ENCODE measurements at places on chromosomes 3 and 15. TPM values are rescaled to one million over a fixed set of nuclear protein-coding genes. Genes with fewer than 3 reads are reported as not detected.

ARL13B gene
- polyA plus RNA-seq, result 2.5 TPM

DNA sequence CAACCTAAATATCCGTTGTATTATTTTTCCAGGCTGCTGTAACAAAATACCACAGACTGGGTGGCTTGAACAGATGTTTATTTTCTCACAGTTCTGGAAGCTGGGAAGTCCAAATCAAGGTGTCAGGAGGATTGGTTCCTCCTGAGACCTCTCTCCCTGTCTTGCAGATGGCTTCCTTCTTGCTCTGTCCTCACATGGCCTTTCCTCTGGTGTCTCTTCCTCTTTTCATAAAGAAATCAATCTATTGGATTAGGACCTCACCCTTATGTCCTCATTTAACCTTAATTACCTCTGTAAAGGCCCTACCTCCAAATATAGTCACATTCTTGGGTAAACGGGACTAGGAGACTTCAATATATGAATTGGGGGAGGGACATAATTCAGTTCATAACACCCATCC, 89.2 kb upstream of the PLCL2 start:
- H3K27me3 ChIP-seq, result no peaks in the 10 kb centered on the region
- no peak for DNase-seq
- H3K36me3 ChIP-seq, result no peaks in the 10 kb centered on the region

DNA sequence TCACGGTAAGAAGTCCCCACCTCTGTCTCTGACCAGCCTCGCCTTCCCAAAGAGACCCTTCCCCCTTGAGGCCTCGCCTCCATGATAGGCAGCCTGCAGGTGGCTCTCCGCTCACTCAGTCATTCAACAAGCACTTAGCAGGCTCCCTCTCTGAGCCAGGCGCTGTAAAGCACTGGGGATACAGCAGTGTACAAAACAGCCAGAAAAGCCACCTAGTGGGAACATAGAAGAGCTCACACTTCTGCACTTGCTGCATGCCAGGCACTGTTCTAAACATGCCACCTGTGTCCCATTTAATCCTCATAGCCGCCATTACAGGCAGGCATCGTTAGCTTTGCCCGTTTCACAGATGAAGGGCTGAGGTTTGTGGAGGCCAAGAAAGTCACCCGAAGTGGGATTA, 56.0 kb downstream of the SEMA3G start:
- DNase-seq, result no peak
- no peak overlapping the region for H3K27ac ChIP-seq
- no peaks in the 10 kb centered on the region for H3K27me3 ChIP-seq
- H3K36me3 ChIP-seq, result no peaks in the 10 kb centered on the region
- H3K4me3 ChIP-seq, result no peak overlapping the region
- H3K4me1 ChIP-seq, result no peaks in the 10 kb centered on the region

GRCh38 chr15:78365917-78366316, 25.8 kb downstream of the CRABP1 start:
- H3K27ac ChIP-seq, result no peak overlapping the region
- H3K4me1 ChIP-seq, result peaks cover 35% of the 10 kb centered on the region
- DNase-seq, result no peak
- no peaks in the 10 kb centered on the region for H3K27me3 ChIP-seq
- H3K36me3 ChIP-seq, result no peaks in the 10 kb centered on the region

GHSR gene
- polyA plus RNA-seq, result not detected

- no peak for DNase-seq
- no peaks in the 10 kb centered on the region for H3K36me3 ChIP-seq
- no peaks in the 10 kb centered on the region for H3K4me1 ChIP-seq
- H3K27me3 ChIP-seq, result no peaks in the 10 kb centered on the region
These were observed 140.7 kb downstream of the FHIT start for GRCh38 chr3:61110576-61110975.

GRCh38 chr3:131233900-131234668, 147.5 kb upstream of the NUDT16 start:
- no peaks in the 10 kb centered on the region for H3K36me3 ChIP-seq
- no peak for DNase-seq
- H3K4me1 ChIP-seq, result no peaks in the 10 kb centered on the region
- no peak overlapping the region for H3K27ac ChIP-seq
- H3K27me3 ChIP-seq, result no peaks in the 10 kb centered on the region

DNA sequence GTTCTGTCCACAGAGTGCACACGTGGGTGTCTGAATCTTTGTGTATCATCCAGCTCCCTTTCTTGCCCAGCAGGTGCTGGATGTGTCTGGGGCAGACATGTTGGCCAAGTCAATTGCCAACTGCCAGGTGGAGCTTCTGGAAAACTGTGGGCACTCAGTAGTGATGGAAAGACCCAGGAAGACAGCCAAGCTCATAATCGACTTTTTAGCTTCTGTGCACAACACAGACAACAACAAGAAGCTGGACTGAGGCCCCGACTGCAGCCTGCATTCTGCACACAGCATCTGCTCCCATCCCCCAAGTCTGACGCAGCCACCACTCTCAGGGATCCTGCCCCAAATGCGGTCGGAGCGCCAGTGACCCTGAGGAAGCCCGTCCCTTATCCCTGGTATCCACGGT, 12.5 kb upstream of the RPP14 start:
- H3K36me3 ChIP-seq, result no peaks in the 10 kb centered on the region
- H3K27me3 ChIP-seq, result no peaks in the 10 kb centered on the region
- no peak overlapping the region for H3K4me3 ChIP-seq
- no peaks in the 10 kb centered on the region for H3K4me1 ChIP-seq
- no peak for DNase-seq

DNA sequence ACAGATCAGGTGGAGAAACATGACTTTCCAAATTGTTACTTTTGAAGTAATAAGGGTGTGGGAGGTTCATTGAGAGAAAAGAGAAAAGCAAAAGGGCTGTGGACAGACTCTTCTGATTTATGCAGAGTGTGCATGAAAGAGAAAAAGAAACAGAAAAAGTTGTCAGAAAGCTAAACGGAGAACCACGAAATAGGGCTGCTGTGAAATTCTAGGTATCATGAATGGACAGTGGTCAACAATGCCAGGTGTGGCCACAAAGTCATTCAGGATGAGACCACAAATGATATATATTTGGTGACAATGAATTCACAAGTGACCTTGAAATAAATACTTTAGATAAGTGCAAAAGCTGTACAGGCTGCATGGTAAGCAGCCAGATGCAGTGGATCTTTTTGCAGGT, 170.1 kb downstream of the IL5RA start:
- H3K4me1 ChIP-seq, result no peaks in the 10 kb centered on the region
- no peak overlapping the region for H3K27ac ChIP-seq
- no peaks in the 10 kb centered on the region for H3K36me3 ChIP-seq
- H3K4me3 ChIP-seq, result no peak overlapping the region
- no peak for DNase-seq
- no peaks in the 10 kb centered on the region for H3K27me3 ChIP-seq

SH3GL3 gene
- polyA plus RNA-seq, result 0.04 TPM

DNA sequence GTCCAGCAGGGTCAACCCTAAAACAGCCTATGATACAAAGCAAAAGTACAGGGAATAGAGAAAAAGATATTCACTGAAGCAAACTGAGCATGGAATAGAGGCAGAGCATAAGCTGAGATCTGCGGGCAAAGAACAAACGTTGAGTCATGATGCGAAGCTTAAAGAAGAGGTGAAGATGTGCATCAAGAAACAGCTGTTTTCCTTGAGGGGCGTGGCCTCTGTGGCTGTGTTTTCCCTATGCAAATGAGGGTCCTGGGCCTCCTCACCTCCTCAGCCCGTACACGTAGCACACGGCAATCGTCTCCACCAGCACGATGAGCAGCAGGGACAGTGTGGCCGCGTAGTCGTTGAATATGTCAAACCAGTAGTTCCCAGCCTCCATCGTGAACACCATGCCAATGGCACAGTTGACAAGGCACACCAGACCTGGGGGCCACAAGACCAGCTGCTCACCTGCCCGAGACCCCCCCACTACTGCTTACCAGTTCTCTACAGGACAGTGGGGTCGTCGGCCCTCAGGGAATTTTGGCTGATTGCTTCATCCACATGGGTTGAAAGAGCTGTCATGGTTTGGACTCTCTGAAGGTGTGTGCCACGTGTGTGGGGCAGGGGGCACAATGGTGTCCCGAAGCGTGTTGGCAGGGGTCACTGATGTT, 33.6 kb downstream of the SLC6A20 start:
- H3K36me3 ChIP-seq, result no peaks in the 10 kb centered on the region
- H3K27ac ChIP-seq, result no peak overlapping the region
- H3K4me3 ChIP-seq, result no peak overlapping the region
- no peaks in the 10 kb centered on the region for H3K27me3 ChIP-seq
- H3K4me1 ChIP-seq, result peaks cover 5% of the 10 kb centered on the region

GRCh38 chr3:110779581-110779980, 292.0 kb upstream of the NECTIN3 start:
- no peak overlapping the region for H3K27ac ChIP-seq
- no peak for DNase-seq
- no peak overlapping the region for H3K4me3 ChIP-seq
- H3K4me1 ChIP-seq, result no peaks in the 10 kb centered on the region
- no peaks in the 10 kb centered on the region for H3K36me3 ChIP-seq

RHOV gene
- polyA plus RNA-seq, result 5.2 TPM

DNA sequence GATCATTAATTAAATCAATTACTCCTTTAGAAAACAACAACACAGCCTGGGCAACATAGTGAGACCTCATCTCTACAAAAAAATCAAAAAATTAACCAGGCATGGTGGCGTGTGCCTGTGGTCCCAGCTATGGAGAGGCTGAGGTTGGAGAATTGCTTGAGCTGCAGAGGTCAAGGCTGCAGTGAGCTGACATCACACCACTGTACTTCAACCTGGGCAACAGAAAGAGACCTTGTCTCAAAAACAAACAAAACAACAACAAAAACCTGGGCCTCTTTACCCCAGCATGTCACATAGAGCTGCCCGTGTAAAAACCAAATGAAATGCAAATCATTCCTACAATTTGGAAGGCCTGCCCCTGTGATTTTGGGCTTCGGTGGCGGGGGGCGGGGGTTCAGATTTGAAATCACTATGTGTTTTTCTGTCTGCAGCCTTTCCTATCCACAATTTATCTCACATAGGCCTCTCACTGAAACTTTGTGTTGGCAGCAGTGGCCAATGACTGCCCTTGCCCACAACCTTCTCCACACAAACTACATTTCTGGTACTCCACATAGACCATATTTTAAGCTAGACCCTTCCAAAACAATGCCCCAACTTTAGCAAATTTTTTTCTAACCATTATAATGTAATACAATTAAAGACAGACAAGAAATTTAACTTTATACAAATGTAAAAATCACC, 6.5 kb downstream of the ADAM10 start:
- H3K27me3 ChIP-seq, result no peaks in the 10 kb centered on the region
- no peaks in the 10 kb centered on the region for H3K36me3 ChIP-seq
- DNase-seq, result no peak
- no peaks in the 10 kb centered on the region for H3K4me1 ChIP-seq

NPTN gene
- polyA plus RNA-seq, result 40.8 TPM

- H3K4me1 ChIP-seq, result peaks cover 21% of the 10 kb centered on the region
- H3K27me3 ChIP-seq, result no peaks in the 10 kb centered on the region
- no peaks in the 10 kb centered on the region for H3K36me3 ChIP-seq
- no peak overlapping the region for H3K4me3 ChIP-seq
- no peak overlapping the region for H3K27ac ChIP-seq
These were observed 42.7 kb upstream of the CLRN1 start for GRCh38 chr3:151015181-151015580.

DNA sequence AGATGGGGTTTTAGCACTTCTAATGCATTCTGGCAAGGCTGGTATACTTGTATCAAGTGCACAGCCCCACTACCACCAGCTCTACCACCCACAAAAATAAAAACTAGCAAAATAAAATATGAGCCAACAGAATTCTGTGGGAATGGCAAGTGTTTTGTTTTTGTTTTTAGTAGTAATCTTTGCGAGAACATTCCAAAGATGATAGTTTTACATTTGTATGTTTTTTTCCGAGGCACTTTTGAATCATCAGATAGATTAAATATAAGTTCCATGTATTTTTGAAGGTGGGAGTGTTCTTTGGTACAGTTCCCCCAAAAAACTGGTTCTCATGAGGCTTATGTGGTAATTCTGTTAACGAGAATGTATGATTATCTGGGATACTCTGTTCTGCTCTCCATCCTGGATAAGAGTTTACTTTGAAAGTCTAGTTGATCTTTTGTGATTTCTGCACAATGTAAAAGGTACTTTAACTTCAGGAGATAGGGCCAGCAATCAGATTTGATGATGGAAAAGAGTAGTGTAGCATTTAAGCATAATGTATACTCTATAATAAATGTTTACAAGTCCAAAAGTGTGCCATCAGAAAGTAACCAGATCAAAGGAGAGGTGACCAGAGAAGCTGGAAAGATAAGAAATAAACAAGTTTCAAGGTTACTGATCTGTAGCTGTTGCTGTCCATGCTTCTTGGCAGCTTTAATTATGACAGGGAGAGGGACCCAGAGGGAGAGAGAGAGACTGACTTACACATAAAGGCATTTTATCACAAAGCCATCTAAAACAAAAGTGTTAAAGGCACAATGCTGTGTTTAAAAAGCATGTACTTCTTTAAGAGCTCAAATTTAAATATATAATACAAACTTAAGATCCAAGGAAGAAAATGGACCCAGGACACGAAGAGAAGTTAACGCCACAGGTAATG, 130.9 kb downstream of the PGPEP1L start:
- no peak for DNase-seq
- no peaks in the 10 kb centered on the region for H3K27me3 ChIP-seq
- H3K36me3 ChIP-seq, result no peaks in the 10 kb centered on the region
- peak overlapping the region; percentile 41 for H3K27ac ChIP-seq
- H3K4me3 ChIP-seq, result no peak overlapping the region

- H3K27me3 ChIP-seq, result no peaks in the 10 kb centered on the region
- no peaks in the 10 kb centered on the region for H3K36me3 ChIP-seq
These were observed 176.6 kb downstream of the XXYLT1 start for GRCh38 chr3:195094191-195094921.

GRCh38 chr3:129665024-129665768, 58.7 kb upstream of the PLXND1 start:
- no peak for DNase-seq
- H3K27ac ChIP-seq, result no peak overlapping the region
- H3K4me3 ChIP-seq, result no peak overlapping the region
